ENCODE measurements at places on chromosomes 3 and 15. TPM values are rescaled to one million over a fixed set of nuclear protein-coding genes. Genes with fewer than 3 reads are reported as not detected.

- DNase-seq = no peak
Measured at GRCh38 chr3:53705774-53706173, 140.4 kb downstream of the CHDH start.

GRCh38 chr3:72336821-72337479 lies 511.3 kb downstream of the SHQ1 start:
- peak; percentile 83 for DNase-seq

- no peak for DNase-seq
Measured at GRCh38 chr3:14134291-14134690, 9.4 kb downstream of the TMEM43 start.

DNA sequence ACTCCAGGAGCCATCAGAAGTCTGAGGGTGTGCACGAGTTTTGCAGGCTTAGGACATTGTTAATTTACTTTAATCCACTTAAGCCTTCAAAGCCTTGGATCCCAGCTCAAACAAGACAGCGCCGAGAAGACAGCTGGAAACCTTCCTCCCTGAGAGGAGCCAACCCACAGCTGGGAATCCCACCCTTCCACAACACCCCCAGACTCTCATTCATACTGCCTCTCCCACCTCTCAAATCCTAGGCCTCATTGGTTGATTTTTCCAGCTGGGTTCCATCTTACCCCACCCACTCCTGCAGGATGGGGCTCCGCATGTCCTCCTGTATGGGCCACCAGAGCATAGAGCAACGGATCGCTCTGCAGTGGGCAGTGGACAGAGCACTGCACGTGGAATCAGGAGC lies 80.4 kb downstream of the SEMA5B start:
- DNase-seq = peak; percentile 92

- DNase-seq = peak; percentile 84
Measured at GRCh38 chr3:194133661-194134230, 2.2 kb upstream of the HES1 start.

- DNase-seq = no peak
Measured at GRCh38 chr3:141421639-141422319, 53.5 kb downstream of the ZBTB38 start.

DNA sequence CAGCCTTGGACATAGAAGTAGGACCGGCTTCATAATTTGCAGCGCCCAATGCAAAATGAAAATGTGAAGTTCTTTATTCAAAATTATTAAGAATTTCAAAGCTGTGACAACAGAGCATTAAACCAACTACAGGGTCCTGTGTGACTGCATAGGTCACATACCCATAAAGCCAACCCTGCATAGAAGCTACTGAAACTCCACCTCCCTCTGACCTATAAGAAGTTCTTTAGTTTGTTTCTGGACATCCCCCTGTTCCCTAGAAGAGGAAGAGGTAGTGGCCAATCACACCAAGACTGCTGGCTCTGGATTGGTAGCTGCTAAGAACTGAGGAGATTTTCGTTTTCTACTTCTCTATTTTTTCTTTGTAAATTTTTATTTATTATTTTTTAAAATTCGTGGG lies 9.0 kb upstream of the SELENOT start:
- DNase-seq = no peak

- no peak for DNase-seq
Measured at GRCh38 chr3:66889750-66890494, 108.2 kb upstream of the KBTBD8 start.

- peak; percentile 97 for DNase-seq
Measured at GRCh38 chr15:63048115-63048775, 5.7 kb downstream of the TPM1 start.

The CD200 gene
- polyA plus RNA-seq = 8.5 TPM

The CPNE9 gene
- polyA plus RNA-seq = 0.19 TPM

The LMOD3 gene
- 0.28 TPM for polyA plus RNA-seq

The CADM2 gene
- 0.06 TPM for polyA plus RNA-seq

The HAPLN3 gene
- polyA plus RNA-seq = 2.2 TPM

All from kidney (tissue), 22 donors.